ENCODE measurements at places on chromosomes 5 and 9. TPM values are rescaled to one million over a fixed set of nuclear protein-coding genes. Genes with fewer than 3 reads are reported as not detected.

DNA sequence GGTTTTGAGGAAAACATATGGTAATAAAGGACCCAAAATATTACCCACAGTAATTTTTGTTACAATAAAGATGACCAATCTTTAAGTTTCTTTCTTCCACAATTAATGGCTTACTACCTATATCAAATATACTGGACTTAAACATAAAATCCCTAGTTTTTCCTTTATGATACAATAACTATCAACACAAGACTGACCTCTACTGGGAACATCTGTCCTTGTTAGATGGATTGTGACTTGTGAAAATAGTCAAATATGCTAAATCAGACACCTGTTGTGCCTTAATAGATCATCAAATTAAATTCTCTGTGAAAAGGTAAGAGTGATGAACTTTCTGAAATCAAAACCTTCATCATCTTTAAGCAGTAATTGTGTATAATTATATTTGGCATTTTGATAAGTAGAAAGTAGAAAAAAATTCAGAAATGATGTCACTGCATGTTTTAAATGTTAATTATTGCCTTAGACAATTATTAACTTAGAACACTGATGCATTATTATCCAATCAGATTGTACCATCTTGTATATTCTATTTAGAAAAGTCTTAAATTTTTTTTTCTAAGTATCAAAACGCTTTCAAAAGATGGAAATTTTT lies 113.6 kb downstream of the DEPDC1B start:
- H3K27me3 ChIP-seq = no peaks in the 10 kb centered on the region
- H3K4me3 ChIP-seq = no peak overlapping the region
- no peak overlapping the region for H3K27ac ChIP-seq
- DNase-seq = no peak
- no peaks in the 10 kb centered on the region for H3K4me1 ChIP-seq
- H3K36me3 ChIP-seq = no peaks in the 10 kb centered on the region

GRCh38 chr9:95127249-95128176 lies 190.0 kb downstream of the FANCC start:
- H3K36me3 ChIP-seq = no peaks in the 10 kb centered on the region
- peaks cover 14% of the 10 kb centered on the region for H3K4me1 ChIP-seq
- H3K4me3 ChIP-seq = peak overlapping the region; percentile 59
- peak overlapping the region; percentile 31 for H3K27ac ChIP-seq

- no peak overlapping the region for H3K4me3 ChIP-seq
- peaks cover 7% of the 10 kb centered on the region for H3K27me3 ChIP-seq
- DNase-seq = no peak
Measured at GRCh38 chr5:33944543-33945132, 8.5 kb downstream of the RXFP3 start.

DNA sequence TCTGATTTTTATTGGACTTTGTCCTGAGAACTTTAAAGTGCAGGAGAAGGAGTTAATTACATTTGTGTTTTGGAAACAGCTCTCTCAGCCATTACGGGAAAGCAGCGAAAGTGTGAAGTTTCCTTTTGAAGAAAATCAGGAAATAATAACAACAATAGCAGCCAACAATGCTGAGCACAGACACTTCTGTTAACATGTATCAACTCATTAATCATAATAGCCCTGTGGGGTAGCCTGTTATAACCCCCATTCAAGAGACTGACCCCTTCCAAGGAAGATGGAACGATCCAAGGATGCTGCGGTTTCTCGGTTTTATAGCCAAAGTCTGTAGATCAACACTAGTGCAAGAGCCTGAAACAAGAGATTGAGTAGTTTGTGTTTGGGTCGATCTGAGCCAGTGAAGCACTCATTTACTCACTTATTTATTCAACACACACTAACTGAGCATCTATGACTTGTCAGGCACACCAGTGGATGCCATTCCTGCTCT lies 195.5 kb downstream of the DRD1 start:
- peaks cover 26% of the 10 kb centered on the region for H3K4me1 ChIP-seq
- DNase-seq = no peak
- H3K4me3 ChIP-seq = no peak overlapping the region
- H3K36me3 ChIP-seq = no peaks in the 10 kb centered on the region
- no peak overlapping the region for H3K27ac ChIP-seq

The ADAMTS6 gene
- total RNA-seq = 11.8 TPM

GRCh38 chr9:1946526-1947283 lies 68.4 kb upstream of the SMARCA2 start:
- no peaks in the 10 kb centered on the region for H3K27me3 ChIP-seq
- H3K4me3 ChIP-seq = no peak overlapping the region
- H3K4me1 ChIP-seq = no peaks in the 10 kb centered on the region

GRCh38 chr5:158390577-158390976 lies 531.6 kb upstream of the CLINT1 start:
- H3K27me3 ChIP-seq = no peaks in the 10 kb centered on the region
- no peaks in the 10 kb centered on the region for H3K36me3 ChIP-seq
- no peak overlapping the region for H3K4me3 ChIP-seq
- H3K4me1 ChIP-seq = no peaks in the 10 kb centered on the region
- H3K27ac ChIP-seq = no peak overlapping the region
- no peak for DNase-seq

GRCh38 chr5:17065458-17065857 lies 129.4 kb upstream of the MYO10 start:
- H3K27ac ChIP-seq = no peak overlapping the region
- H3K4me3 ChIP-seq = no peak overlapping the region
- peaks cover 10% of the 10 kb centered on the region for H3K4me1 ChIP-seq
- no peaks in the 10 kb centered on the region for H3K36me3 ChIP-seq
- DNase-seq = no peak
- H3K27me3 ChIP-seq = no peaks in the 10 kb centered on the region

- peaks cover 31% of the 10 kb centered on the region for H3K4me1 ChIP-seq
- H3K4me3 ChIP-seq = no peak overlapping the region
- DNase-seq = no peak
Measured at GRCh38 chr5:123524146-123524545, 12.2 kb downstream of the CSNK1G3 start.

The TLR4 gene
- 94.5 TPM for total RNA-seq

The CNTNAP3B gene
- 94.8 TPM for total RNA-seq

DNA sequence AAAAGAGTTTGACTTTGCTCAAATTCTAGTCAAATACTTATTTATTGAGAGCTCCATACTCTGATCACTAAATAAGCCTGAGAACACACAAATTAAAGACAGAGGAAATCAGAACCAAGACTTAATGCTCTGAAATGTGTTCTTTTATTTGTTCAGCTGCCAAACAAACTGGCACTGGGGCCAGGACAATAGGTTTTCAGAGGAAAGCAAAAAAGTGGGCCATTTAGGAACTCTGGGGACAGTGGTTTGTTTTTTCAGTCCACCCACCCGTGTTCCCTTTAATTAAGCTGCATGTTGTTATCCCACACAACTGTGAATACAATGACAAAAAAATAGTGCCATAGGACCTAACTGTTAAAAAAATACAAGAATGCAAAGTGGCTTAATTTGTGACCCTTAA lies 95.4 kb upstream of the RETREG1 start:
- H3K36me3 ChIP-seq = no peaks in the 10 kb centered on the region
- no peak overlapping the region for H3K27ac ChIP-seq
- no peak for DNase-seq
- no peak overlapping the region for H3K4me3 ChIP-seq

The UTP15 gene
- total RNA-seq = 61.0 TPM

Measured in thoracic aorta (tissue), 2 donors.